ENCODE measurements at places on chromosomes 16 and 17. TPM values are rescaled to one million over a fixed set of nuclear protein-coding genes. Genes with fewer than 3 reads are reported as not detected.

GRCh38 chr16:84068041-84068440, 25.4 kb upstream of the SLC38A8 start:
- no peak overlapping the region for H3K27ac ChIP-seq
- H3K4me3 ChIP-seq = no peak overlapping the region
- no peak for DNase-seq
- peaks cover 61% of the 10 kb centered on the region for H3K36me3 ChIP-seq
- no peaks in the 10 kb centered on the region for H3K4me1 ChIP-seq
- H3K27me3 ChIP-seq = no peaks in the 10 kb centered on the region

DNA sequence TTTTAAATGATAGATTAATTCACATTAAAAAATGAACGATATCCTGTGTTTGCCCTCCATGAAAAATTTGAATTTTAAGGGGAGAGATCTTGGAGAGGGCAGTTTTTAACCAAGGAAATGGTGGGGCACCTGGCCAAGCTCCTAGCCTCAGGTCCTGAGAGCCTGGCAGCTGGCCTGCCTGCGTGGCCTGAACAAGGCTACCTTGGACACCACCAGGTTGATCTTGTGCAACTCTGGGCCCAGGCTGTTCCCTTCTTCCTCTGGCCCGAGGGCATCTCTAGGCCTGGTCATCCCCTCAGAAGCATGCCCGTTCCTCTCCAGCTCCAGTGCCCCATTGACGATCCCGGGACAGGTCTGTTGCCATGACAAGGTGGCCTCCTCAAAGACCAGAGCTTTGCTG, 33.4 kb upstream of the LONP2 start:
- no peak overlapping the region for H3K4me3 ChIP-seq
- no peak overlapping the region for H3K27ac ChIP-seq
- no peaks in the 10 kb centered on the region for H3K36me3 ChIP-seq
- DNase-seq = no peak
- H3K4me1 ChIP-seq = no peaks in the 10 kb centered on the region
- H3K27me3 ChIP-seq = no peaks in the 10 kb centered on the region

GRCh38 chr17:49361129-49361901, 735 bp downstream of the ZNF652 start:
- H3K27ac ChIP-seq = peak overlapping the region; percentile 29
- no peaks in the 10 kb centered on the region for H3K27me3 ChIP-seq
- peaks cover 62% of the 10 kb centered on the region for H3K4me1 ChIP-seq
- no peaks in the 10 kb centered on the region for H3K36me3 ChIP-seq

Gene NOS2
- total RNA-seq = 0.07 TPM

DNA sequence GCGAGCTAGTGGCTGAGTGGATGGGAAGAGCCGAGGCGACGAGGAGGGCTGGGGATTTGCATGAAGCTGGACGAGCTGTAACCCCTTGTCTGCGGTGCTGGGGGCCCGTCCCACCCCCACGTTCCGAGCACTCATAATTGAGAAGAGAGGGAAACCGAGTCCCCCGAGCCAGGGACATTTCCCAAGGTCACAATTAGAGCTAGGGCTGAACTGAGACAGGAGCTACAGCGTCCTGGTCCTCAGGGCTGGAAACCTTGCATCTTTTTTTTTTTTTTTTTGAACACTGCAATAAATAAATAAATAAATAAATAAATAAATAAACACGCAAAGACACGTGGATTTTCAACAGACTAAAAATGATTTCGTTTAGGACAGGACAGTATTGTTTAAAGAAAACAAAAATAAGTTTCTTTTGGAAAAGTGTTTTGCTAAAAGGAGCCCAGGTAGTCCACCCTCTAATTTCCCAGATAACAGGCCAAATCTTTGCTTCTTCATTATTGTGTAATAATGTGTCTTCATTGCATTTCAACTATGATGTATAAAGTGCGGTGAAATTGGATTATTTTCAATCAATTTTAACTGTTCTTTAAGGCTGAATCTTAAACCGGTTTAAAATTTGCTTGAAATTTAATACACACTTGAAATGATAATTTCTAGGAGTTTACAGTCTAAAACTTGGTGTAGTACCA, 992 bp downstream of the GDPD1 start:
- H3K27me3 ChIP-seq = no peaks in the 10 kb centered on the region
- no peak for DNase-seq
- H3K36me3 ChIP-seq = no peaks in the 10 kb centered on the region
- peak overlapping the region; percentile 100 for H3K4me3 ChIP-seq
- H3K4me1 ChIP-seq = peaks cover 5% of the 10 kb centered on the region

- no peak for DNase-seq
- H3K27ac ChIP-seq = no peak overlapping the region
- no peaks in the 10 kb centered on the region for H3K27me3 ChIP-seq
- no peaks in the 10 kb centered on the region for H3K4me1 ChIP-seq
These were observed 22.9 kb upstream of the YWHAE start for GRCh38 chr17:1422885-1423284.

Gene GP1BA
- not detected for total RNA-seq

GRCh38 chr17:82486231-82487094, 27.9 kb downstream of the NARF start:
- H3K27ac ChIP-seq = no peak overlapping the region
- peaks cover 13% of the 10 kb centered on the region for H3K36me3 ChIP-seq
- no peak overlapping the region for H3K4me3 ChIP-seq
- peaks cover 10% of the 10 kb centered on the region for H3K4me1 ChIP-seq
- DNase-seq = no peak

Gene PSMD11
- total RNA-seq = 187 TPM

DNA sequence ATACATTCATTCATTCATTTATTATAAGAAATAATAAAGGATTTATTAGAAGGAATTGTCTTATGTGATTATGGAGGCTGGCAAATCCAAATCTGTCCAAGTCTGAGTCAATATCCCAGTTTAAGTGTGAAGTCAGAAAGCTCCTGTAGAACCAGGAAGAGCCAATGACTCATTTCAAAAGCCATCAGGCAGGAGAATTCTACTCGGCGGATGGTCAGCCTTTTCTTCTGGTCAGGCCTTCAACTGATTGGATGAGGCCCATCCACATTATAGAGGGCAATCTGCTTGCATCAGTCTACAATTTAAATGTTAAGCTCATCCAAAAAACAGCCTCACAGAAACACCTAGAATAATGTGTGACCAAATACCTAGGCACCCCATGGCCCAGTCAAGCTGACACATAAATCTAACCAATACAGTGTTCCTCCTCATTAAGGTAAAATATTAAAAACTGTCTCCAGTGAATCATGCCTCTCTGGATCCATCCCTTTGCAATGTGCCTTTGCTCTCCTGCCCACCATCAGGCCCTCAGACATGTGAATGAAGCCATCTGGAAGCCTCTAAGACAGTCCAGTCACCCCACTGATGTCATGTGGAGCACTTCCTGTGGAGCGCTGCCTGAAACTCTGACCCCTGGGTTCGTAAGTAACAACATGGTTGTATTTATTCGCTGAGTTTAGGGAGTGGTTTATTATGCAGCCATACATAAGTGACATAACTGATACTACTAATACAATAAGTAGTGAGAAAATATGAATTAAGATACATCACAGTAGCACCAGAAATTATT, 69.2 kb upstream of the WSB1 start:
- no peak overlapping the region for H3K27ac ChIP-seq
- no peaks in the 10 kb centered on the region for H3K36me3 ChIP-seq

- peak overlapping the region; percentile 83 for H3K27ac ChIP-seq
- H3K4me3 ChIP-seq = peak overlapping the region; percentile 60
- peaks cover 63% of the 10 kb centered on the region for H3K4me1 ChIP-seq
- no peaks in the 10 kb centered on the region for H3K36me3 ChIP-seq
- no peak for DNase-seq
These were observed 1.7 kb downstream of the CYTH1 start for GRCh38 chr17:78780335-78780734.

Gene WNT9B
- not detected for total RNA-seq

DNA sequence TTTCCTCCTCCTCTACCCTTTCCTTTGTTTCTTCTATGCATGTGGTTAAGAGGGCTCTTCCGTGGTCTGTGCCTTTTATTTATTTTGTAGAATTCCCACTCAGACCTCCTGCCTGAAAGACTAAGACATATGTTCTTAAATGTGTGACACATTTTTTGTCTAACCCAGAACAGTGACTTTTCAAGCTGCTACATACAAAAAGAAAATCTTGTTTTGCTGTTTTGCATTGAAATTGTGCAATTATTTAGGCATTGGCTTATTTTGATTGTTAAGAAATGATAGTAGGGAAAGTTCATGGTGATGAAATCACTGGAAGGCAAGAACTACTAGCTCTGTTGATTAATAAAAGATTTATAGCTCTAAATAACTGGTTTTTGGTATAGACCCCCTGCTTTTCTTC, 76.8 kb downstream of the TUBD1 start:
- H3K27me3 ChIP-seq = no peaks in the 10 kb centered on the region
- no peak overlapping the region for H3K27ac ChIP-seq
- H3K36me3 ChIP-seq = peaks cover 7% of the 10 kb centered on the region
- no peak overlapping the region for H3K4me3 ChIP-seq

GRCh38 chr17:16406742-16407674, 8.4 kb upstream of the TRPV2 start:
- H3K36me3 ChIP-seq = no peaks in the 10 kb centered on the region
- H3K4me3 ChIP-seq = peak overlapping the region; percentile 43
- H3K27me3 ChIP-seq = no peaks in the 10 kb centered on the region
- no peak overlapping the region for H3K27ac ChIP-seq

GRCh38 chr16:68284847-68285246, 20.5 kb downstream of the SLC7A6 start:
- peak overlapping the region; percentile 57 for H3K4me3 ChIP-seq
- DNase-seq = peak; percentile 39
- H3K27me3 ChIP-seq = no peaks in the 10 kb centered on the region
- no peak overlapping the region for H3K27ac ChIP-seq
- H3K36me3 ChIP-seq = peaks cover 10% of the 10 kb centered on the region

Gene MAF
- total RNA-seq = 36.7 TPM

DNA sequence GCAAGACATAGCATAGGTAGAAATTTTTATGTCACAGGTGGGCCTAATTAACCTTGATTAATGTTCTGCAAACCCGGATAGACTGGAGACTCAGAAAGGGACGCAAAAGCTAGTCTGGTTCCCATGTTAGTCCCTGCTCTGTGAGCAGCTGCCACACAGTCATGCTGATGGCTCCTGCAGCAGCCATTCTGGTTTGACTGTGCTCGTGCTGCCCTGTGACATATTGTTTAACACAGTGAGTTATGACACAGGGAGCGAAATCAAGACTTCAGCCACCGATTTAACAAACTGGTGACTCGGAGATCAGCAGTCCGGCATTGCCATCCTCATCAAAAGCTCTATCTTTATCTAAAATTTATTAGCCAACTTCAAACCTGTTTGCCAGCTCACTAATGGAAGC, 169.8 kb downstream of the WWOX start:
- no peak for DNase-seq
- no peak overlapping the region for H3K4me3 ChIP-seq
- H3K36me3 ChIP-seq = no peaks in the 10 kb centered on the region
- H3K27me3 ChIP-seq = no peaks in the 10 kb centered on the region
- H3K4me1 ChIP-seq = no peaks in the 10 kb centered on the region

DNA sequence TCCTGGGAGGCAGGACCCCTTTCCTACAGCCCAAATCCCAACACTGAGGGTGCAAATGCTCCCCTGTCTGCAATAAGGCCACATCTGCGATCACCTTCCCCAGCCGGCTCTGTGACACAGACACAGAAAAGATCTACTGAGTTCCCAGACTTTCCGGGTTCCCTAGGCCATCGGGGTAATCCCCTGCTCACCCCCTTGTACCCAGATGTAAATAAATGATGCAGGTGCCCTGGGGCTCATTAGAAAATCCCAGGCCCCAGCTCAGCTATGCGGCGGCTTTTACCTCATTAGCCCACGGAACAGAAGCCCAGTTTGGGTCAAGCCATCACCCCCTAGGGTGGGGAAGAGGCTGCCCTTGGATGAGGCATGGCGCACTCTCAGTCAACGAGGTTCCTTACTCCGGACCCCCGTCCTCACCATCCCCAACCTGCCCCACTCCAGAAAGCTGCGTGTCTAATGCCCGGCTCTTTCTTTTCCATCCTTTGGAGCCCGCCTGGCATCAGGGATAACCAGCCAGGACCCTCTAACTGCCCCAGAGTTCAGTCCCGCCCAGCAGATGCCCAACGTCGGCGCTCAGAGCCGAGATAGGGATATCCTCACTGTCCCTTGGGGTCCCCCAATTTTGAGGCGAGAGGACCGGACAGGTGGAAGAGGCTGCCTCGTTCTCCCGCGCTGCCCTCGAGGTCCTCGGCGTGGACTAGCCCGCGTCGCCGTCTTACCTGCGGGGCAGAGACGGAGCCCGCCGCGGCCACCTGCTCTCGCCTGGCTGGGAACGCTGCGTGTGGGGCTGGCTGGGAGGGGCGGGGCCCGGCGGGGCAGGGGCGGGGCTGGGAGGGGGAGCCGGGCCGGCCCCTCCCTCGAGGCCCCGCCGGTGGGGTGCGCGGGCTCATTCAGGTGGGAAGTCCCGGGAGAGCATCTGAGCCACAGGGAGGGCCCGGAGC, at the start of gene ZNF385C:
Gene ZNF385C (minus strand): TSS at position 783 of the 941 bp plus-strand sequence. CDS start 35,417 bp downstream, outside the sequence.
- H3K27me3 ChIP-seq = peaks cover 19% of the 10 kb centered on the region
- no peak within 1 kb of the TSS for H3K4me3 ChIP-seq
- no peak for DNase-seq

Gene KRTAP3-2
- total RNA-seq = not detected

Gene GAS2L2
- not detected for total RNA-seq

DNA sequence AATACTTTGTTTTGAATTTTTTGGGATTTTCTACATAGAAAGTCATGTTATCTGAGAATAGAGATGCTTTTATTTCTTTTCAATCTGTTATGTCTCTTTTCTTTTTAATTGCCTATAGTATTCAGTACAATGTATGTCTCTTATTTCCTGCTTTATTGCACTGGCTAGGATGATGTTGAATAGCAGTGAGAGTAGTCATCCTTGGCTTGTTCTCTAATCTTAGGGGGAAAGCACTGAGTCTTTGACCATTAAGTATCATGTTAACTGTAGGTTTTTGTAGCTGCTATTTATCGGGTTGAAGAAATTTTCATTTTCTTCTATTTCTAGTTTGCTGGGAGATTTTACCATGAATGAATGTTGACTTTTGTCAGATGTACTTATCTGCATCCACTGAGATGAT, 10.0 kb upstream of the ABCA3 start:
- no peaks in the 10 kb centered on the region for H3K36me3 ChIP-seq
- no peak overlapping the region for H3K27ac ChIP-seq
- H3K4me1 ChIP-seq = no peaks in the 10 kb centered on the region
- no peak for DNase-seq

Gene GAS7
- total RNA-seq = 3.3 TPM

GRCh38 chr16:87956365-87957231, 5.4 kb downstream of the BANP start:
- H3K27ac ChIP-seq = peak overlapping the region; percentile 53
- no peaks in the 10 kb centered on the region for H3K36me3 ChIP-seq
- H3K4me3 ChIP-seq = peak overlapping the region; percentile 43
- DNase-seq = peak; percentile 53
- H3K27me3 ChIP-seq = no peaks in the 10 kb centered on the region
- peaks cover 71% of the 10 kb centered on the region for H3K4me1 ChIP-seq

All from CD8-positive, alpha-beta memory T cell (primary cell).